Stimulated activated CD4-positive, alpha-beta T cell treated with anti-CD3 and anti-CD28 coated beads, Interleukin-4, amount 100 ng/mL, for 24 hours (primary cell): ENCODE measurements at places on chromosomes 13 and 19.

DNA sequence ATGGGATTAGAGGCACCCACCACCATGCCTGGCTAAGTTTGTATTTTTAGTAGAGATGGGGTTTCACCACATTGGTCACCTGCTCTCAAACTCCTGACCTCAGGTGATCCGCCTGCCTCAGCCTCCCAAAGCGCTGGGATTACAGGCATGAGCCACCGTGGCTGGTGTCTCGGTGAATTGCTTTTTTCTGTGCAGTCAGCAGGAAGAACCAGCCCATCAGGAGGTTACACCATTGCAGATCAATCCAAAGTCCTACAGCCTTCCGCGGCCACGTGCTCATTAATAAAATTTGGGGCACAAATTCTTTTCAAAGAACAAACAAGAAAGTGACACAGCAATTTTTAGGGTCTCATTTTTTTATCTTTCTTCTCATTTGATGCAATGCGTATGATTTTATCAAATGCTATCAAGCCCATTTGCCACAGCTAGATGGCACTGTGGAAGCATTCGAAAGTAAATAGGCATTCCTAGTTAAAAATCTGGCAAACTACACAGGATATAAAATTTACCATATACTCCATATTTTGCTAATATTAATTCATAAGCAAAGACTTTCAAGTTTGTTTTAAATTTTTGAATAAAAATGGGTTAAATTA lies 54.4 kb upstream of the ZNF835 start:
- DNase-seq: no peak

- no peak for DNase-seq
Observed at GRCh38 chr19:54011507-54012211, 20.2 kb downstream of the CACNG6 start.

DNA sequence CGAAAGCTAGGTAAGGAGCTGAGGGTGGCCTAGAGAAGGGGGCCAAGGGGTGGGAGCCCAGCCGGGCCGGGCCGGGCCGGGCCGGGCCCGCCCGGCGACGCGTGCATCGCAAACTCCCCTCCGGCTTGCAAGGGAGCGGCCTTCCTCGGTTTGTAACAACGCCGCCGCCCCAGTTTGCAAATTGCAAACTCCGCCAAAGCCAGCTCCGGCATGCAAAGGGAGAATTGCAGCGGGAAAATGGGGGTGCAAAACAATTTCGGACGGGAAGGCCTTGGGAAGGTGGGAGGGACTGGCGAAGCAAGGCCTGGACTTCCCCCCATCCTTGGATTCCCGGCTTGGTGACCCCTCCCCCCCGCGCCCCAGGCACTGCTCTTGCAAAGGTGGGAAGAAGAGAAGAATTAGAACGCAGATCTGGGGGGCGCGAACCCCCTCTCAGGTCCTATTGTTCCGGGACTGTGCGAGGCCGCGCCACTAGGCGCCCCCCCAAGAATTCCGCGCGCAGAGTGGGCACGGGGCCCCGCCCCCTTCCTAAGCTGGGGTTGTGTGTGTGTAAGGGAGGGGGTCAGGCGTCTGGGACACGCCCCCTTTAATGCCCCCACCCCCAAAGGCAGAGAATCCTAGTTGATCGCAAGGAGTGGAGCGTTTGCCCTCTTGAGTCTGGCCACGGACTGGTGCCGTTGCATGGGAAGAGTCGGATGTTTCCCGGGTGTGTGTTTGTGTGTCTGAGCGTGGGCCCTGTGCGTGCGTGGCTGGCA lies 926 bp downstream of the PRR12 start:
- DNase-seq: peak; percentile 40

- DNase-seq: no peak
Observed at GRCh38 chr13:39370554-39370953, 232.4 kb downstream of the LHFPL6 start.

DNA sequence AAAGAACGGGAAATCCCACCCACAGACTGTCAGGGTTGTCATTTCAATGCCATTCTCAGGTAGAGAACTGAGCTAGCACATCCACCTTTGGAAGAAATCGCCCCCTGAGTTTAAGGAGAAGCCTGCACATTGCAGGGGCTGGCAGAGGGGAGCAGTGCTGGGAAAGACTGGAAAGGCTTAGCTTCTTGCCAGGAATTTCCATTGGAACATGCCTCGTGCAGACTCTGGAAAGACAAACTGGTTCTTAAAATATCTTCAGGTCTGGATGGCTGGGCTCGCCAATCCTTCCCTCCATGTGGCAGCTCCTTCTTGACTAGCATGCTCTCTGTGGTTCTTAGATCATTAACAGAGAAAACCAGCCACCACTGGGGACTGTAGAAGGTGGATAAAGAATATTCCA lies 414.1 kb downstream of the TSHZ3 start:
- DNase-seq: no peak
